ENCODE measurements at places on chromosomes 13 and 19. TPM values are rescaled to one million over a fixed set of nuclear protein-coding genes. Genes with fewer than 3 reads are reported as not detected.

DNA sequence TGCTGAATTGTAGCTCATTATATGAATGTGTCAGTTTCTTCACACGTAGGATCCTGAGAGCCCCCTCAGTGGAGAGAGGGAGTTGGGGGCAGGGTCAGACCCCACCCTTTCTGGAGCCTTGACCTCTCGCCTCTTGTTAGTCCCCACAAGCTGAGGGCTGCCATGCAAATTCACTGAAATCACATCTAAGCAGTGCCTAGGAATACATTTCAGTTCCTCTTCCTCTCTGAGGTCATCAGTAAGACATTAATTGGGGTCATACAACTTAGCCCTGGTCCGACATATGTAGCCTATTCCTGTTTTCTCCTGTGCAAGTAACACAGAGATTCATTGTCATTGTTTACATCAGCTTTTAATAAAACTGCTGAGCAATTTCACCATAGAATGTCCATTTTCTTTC, 30.0 kb downstream of the MYO9B start:
- DNase-seq, result peak; percentile 66

GRCh38 chr13:92966900-92967299, 259.7 kb upstream of the GPC6 start:
- DNase-seq, result no peak

- DNase-seq, result peak; percentile 92
These were observed at the start of gene ZNF296 for GRCh38 chr19:45076029-45076850. Gene ZNF296 (minus strand): TSS chr19:45076478. CDS start chr19:45076373, 105 bp downstream.

- DNase-seq, result no peak
These were observed 50.9 kb upstream of the ATP12A start for GRCh38 chr13:24629320-24629719.

DNA sequence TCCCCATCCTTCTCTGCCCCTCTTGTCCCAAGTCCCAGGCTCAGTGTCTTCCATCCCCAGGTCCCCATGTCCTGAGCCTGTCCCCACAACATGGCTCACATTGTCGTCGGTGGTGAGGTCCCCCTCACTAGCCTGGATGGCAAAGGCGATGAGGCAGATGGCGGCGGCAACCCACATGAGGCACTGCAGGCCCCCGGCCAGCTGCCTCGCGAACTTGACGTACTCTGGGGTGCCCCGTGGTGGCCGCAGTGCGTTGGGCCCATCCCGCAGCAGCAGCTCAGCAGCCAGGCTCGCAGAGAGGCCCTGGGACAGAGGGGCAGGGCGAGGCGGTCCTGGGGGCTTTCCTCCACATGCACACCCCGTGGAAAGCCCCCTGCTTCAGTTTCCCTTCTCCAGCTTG, 1.1 kb downstream of the ATP4A start:
- DNase-seq, result no peak

DNA sequence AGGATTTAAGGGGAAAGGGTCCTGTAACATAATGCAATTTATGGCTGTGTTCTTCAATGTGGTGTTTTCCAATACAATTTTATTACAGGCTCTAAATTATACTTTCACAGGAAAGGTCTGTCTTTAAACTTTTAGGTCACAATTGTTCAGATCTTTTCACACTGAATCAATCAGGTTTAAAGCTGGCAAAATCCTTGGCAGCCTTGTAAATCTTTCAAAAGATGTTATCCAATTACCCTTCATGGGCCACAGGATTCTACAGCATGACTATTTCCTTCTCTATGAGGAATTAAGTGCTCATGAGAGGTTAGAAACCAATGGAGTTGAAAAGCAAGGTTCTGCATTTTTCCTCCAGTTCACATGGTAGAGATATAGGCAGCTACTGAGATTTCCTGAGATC, 211.5 kb upstream of the MIR17HG start:
- DNase-seq, result no peak

- no peak for DNase-seq
These were observed 56.2 kb downstream of the TRPM4 start for GRCh38 chr19:49213791-49214190.

GRCh38 chr19:14786421-14786851, 8.1 kb upstream of the ADGRE2 start:
- peak; percentile 34 for DNase-seq

Gene ZSWIM4
- 13.4 TPM for total RNA-seq

Gene NR2F6
- 33.1 TPM for total RNA-seq

Gene ZNF543
- 10.9 TPM for total RNA-seq

Gene CYP4F11
- not detected for total RNA-seq

Gene ZNF221
- not detected for total RNA-seq

Gene EIF3K
- total RNA-seq, result 353 TPM

Gene SIGLEC12
- not detected for total RNA-seq

Gene PARP4
- total RNA-seq, result 50.8 TPM

Gene MVB12A
- total RNA-seq, result 55.5 TPM
